Cardiac atrium fibroblast (primary cell): ENCODE measurements at places on chromosomes 3 and 15. TPM values are rescaled to one million over a fixed set of nuclear protein-coding genes. Genes with fewer than 3 reads are reported as not detected.

Gene LSAMP
- total RNA-seq, result 0.16 and 0.18 TPM in 2 replicates

Gene SNX22
- under 0.01 TPM in 1 of 2 replicates, not detected in the other for total RNA-seq

Gene ADIPOQ
- not detected in 2 replicates for total RNA-seq

Gene PCOLCE2
- total RNA-seq, result 38.1 and 44.8 TPM in 2 replicates

Gene ZSCAN29
- 11.9 and 17.7 TPM in 2 replicates for total RNA-seq

Gene SATB1
- 6.0 and 7.9 TPM in 2 replicates for total RNA-seq

Gene ACP3
- 1.5 and 1.8 TPM in 2 replicates for total RNA-seq

Gene RBMS3
- total RNA-seq, result 44.6 and 51.4 TPM in 2 replicates

Gene LYZL4
- not detected in 2 replicates for total RNA-seq

Gene GLDN
- total RNA-seq, result 0.36 TPM in 1 of 2 replicates, not detected in the other

Gene SNAPC5
- 11.7 and 17.0 TPM in 2 replicates for total RNA-seq

Gene SCN11A
- total RNA-seq, result under 0.01 TPM in 1 of 2 replicates, not detected in the other

Gene CLDN18
- not detected in 2 replicates for total RNA-seq

Gene PIGZ
- 6.3 and 9.7 TPM in 2 replicates for total RNA-seq

Gene KLHL6
- total RNA-seq, result 0.32 TPM in 1 of 2 replicates, not detected in the other
